ENCODE measurements at places on chromosomes 1 and 21.

DNA sequence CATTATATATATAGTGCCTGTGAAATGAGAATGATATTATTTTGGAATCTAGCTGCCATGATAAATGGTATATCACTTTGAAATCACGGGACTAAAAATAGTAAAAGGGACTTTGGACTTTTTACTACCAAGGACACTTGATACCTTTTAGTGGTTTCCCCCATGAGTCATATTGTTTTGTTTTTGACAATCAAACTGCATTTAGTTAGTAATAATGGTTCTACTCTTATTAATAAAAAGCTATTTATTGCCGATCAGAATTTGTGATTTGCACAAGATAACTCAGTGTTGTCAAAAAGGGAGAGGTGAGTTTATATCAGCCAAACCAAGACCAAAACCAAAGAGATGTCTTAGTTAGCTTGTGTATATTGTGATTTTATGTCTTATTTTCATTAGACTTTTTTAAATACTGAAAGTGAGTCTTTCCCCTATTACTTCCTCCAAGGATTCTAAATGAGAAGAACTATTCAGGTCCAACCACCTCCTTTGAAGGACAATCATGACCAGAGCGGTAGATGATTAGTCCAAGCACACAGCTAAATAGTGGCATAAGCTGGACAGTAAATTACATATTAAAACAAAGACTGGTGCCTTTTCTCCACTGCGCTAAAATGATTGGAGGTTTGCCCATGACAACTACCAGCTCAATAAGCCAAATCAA lies 281.7 kb upstream of the ESRRG start:
- DNase-seq: no peak

DNA sequence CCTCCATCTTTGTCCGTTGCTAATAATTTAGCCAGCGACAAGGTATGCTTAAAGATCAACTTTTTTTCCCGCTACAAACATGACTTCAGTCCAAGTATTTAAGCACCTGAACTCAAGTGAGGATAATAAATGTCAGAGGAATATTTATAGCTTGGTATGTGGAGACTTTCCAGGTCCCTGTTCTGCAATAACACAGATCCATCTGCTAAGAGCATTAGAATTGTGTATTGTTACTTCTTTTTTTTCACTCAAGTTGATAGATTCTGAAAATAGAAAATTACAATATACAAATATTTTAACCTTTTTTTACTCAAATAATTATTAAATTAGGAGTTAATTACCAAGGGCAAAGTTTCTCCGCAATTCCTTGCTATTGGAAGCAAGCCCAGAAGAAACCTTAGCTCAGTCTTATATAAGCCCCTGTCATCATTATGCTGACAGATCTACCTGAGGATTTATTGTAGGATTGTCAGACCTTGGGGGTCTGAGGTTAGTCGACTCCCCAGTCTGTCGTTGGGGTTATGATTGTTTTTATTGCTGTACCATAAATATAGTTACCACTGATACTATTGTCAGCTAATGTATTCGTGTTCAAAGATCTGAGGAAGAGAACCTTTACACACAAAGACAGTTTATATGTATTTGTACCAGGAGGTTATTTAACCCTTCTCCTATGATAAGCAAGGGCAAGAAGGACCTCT lies 337.9 kb downstream of the TBX15 start:
- no peak for DNase-seq

- DNase-seq: no peak
Measured at GRCh38 chr1:234838182-234838581, 228.2 kb upstream of the IRF2BP2 start.

GRCh38 chr21:36099000-36099399 lies 29.2 kb downstream of the CBR1 start:
- no peak for DNase-seq

- no peak for DNase-seq
Measured at GRCh38 chr1:155872527-155872926, 13.2 kb downstream of the SYT11 start.

GRCh38 chr21:23951251-23951650 lies 1656.0 kb downstream of the MRPL39 start:
- no peak for DNase-seq

GRCh38 chr1:235724730-235725129 lies 75.1 kb upstream of the GNG4 start:
- no peak for DNase-seq
